ENCODE measurements at places on chromosomes 3 and 15.
A peak's percentile ranks its signal among the peaks of the same experiment; 100 is the strongest.

DNA sequence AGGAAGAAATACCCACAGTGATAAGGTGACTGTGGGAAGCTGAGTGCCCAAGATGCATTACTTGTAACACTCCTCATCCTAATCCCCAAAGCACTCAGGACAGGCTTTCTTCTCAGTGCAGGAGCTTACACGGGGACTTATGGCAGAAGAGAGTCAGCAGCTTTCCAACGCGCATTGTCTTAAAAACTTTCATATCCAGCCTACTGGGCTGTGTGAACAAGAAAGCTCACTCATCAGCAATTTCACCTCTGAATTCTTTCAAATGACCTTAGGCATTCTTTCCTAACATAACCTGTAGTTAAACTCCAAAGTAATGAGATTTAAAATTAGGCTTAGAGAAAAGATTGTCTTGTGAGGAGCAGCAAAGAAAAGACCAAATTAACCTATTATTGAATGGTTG is 132.3 kb downstream of the KCNAB1 start:
- no peak for DNase-seq

DNA sequence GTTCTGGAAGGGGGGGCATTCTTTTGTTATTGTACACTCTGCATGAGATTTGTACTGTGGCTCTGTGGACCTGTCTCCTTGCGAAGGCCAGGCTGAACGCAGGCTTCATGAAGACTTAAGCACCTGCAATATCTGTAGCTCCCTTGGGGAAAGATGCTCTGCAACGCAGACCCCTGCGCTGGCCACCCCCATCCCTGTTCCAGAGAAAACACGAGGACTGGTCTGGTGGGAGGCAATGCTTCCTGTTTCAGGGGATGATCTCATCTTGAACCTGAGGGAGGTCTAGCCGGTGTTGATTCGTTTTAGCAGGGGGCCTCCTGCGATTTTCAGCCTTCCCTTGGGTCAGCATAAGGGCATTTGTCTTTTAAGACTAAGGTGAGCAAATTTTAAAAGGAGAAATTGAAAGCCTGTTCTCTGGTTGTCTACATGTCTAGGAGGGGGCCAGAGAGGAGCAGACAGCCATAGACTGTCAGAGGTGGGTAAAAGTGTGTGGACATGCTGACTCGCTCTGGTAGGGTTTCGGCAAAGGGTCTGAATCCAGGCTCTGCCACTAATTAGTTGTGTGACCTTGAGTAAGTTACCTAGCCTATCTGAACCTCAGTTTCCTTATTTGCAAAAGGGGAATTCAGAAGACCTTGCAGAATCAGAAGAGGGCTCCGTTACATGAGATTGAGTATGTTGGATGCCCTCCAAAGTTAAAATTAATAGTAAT is 80.9 kb upstream of the RASGRF1 start:
- DNase-seq, result no peak

DNA sequence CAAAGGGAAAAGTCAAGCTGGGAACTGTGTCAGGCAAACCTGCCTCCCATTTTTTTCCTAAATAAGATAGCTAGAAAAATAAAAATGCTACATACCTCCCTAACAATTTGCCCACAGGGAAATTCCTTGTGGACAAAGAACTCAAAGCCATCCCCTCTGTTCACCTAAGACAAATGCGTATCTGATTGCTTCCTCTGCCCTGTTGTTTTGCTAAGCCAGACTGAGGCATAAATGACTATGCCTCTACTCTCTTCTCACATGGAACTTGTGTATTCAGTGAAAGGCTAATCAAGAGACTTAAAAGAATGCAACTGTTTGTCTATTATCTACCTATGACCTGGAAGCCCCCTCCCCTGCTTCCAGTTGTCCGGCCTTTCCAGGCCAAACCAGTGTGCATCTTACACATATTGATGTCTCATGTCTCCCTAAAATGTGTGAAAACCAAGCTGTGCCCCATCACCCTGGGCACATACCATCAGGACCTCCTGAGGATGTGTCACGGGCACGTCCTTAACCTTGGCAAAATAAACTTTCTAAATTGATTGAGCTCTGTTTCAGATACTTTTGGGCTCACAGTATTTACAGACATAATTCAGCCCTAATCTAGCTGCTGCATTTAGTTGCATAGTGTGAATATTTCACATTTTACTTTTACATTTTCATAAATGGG is 15.8 kb downstream of the CHD2 start:
- DNase-seq, result no peak

DNA sequence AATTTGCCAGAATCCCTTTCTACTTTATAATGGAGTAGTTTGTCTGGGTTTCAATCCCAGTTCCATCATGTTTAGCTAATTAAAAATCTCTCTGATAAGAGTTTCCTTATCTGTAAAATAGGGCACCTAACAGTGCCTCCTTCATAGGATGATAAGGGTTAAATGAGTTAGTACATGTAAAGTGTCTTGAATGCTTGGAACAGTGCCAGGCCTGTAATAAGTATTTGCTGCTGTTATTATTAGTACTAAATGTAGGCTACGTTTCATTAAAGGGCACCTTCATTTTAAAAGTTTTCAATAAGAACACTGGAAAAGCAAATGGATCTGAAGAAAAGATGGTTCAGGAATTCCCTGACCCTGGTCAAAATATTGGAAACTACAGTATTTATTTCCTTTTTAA is 11.8 kb upstream of the SLC2A2 start:
- no peak for DNase-seq

DNA sequence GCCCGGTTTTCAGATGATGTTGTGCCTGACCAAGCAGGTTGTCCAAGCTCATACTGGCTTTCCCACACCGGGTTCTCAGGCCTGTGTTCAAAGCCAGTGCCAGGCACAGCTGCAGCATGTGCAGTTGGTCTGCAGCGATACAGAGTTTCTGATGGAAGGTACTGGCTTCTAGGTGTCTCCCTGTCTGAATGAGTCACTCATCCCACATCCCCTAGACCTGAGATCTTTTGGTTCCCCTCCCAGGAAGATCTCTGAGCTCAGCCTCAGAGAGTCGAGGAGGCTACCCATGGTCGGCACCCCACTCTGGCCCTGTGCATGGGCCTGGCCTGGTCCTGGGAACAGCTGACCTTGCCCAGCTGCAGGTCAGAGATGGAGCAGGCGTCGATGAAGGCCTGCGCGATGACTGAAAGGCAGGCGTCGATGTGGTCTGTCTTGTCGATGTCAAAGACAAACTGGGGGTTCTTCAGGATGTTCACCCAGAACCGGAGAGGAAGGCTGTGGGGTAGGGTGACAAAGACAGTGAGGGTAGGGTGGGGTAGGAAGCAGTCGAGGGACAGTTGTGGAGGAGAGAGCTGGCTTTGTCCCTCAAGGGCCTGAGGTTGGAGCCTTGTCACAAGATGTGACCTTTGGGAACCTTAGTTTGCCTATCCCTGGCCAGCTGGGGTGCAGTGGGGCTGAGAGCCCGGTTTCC is 15.3 kb downstream of the H1-8 start:
- no peak for DNase-seq

- DNase-seq, result no peak
Observed at GRCh38 chr15:34616613-34617012, 33.2 kb upstream of the GOLGA8B start.

GRCh38 chr15:82663186-82663600 is 16.0 kb upstream of the CPEB1 start:
- peak; percentile 34 for DNase-seq

DNA sequence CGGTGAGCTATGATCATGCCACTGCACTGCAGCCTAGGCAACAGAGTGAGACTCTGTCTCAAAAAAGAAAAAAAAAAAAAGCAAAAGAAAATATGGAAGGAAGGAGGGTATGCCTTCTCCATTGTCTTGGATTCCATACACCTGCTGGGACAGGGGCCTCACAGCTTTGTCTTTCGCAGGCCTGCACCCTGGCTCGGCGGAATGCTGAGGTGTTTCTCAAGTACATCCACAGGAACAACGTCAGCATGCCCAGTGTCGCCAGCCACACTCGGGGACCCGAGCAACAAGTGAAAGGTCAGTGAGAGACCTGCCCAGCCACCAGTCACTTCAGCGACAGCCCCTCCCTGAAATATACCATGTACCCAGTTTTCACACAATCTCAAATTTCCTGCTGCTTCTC is 288.5 kb upstream of the UMPS start:
- no peak for DNase-seq

- no peak for DNase-seq
Observed at GRCh38 chr15:67107014-67107812, 41.8 kb downstream of the SMAD3 start.

DNA sequence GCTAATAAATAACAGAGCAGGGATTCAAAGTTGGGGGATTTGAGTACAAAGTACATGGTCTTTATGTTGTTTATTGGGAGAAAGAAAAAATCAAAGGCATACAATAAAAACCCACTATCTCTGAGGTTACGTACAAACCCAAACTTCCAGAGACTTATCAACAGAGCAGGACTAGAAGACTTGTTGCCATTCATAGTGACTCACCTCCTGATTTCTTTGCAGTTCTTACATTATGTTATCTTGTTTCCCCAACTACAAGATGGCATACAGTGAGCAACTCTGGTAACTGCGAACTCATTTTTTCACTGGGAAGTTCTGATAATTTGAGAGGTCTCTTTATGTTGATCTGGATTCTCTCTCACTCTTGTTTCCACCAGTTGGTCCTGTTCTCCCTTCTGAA is 80.6 kb upstream of the ETV5 start:
- DNase-seq, result peak; percentile 17

GRCh38 chr3:12975748-12976522 is 97.3 kb downstream of the IQSEC1 start:
- DNase-seq, result no peak

DNA sequence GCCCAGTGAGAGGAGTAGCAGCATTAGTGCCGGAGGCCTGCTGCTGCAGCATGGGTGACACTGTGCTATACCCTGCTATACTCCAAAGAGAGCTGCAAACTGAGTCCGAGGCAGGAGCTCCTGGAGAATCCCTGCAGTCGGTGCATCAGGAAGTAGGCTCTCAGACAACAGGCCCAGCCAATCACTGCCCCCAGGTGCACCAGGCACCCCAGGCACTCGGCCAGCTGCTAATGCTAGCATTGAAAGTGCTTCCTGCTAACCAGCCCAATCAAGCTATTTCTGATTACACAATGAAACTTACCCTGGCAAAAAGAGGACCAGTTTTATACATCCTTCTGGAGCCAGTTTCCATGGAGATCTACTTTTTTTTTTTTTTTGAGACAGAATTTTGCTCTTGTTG is 45.6 kb upstream of the IREB2 start:
- DNase-seq, result no peak

GRCh38 chr15:68525815-68526214 is 53.0 kb upstream of the CORO2B start:
- DNase-seq, result no peak

GRCh38 chr3:143648708-143649107 is 199.6 kb downstream of the SLC9A9 start:
- no peak for DNase-seq

DNA sequence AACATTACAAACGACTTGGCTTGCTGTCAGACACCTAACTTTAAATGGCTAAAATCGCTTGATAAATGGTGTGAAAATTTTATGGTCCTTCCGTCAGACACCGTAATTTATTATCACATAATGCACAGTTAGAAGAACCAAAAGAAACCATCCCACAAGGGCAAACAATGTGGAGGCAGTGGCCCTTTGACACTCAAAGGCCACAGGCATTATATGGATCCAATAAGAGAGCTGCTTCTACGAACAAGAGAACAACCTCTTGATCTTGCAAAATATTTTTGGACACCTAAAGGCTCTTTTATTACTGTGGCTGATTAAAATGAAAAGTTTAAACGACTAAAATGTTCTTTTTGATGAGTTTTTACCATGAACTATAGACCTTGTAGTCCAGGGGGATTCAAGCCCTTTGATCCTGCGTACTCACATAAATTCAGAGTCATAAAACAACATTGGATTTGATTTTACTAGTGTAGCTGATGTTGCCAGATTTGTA is 202.8 kb downstream of the FMN1 start:
- no peak for DNase-seq

- DNase-seq, result no peak
Observed at GRCh38 chr15:90025489-90026033, 24.4 kb downstream of the ZNF710 start.

DNA sequence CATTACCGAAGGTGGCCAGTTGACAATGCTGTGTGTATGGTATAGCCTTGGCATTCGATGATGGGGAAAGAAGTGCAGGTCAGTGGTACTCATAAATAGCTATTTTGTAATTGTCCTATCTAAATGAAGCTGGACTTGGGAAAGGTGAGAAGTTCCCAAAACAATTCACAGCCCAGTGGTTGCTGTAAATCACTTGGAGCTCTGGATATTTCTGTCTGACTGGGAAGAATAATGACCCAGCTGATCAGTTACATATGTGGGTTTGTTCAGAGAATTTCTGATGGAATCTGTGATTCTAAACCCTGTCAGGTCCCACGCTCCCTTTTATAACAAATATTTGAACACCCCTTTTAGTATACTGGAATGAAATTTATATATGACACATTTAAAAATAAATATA is 133.9 kb upstream of the PFN2 start:
- no peak for DNase-seq

DNA sequence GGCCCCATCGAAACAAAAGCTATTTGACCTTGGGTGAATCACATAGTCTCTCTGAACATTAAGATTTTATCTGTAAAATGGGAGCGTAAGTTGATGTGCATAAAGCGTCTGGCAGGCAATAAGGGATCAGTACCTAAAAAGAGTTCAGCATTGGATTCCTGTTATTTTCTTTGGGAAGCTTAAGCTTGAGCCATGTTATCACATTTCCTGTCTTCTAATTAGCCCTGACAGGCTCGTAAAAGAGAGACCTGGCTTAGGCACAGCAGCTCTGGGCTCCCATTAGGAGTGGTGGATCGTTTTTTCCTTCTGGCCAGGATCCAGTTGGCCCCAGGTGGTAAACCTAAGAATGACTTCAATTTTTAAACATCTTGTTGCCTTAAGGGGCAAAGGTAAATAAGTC is 26.0 kb upstream of the CA12 start:
- no peak for DNase-seq

GRCh38 chr3:107421170-107421792 is 44.0 kb downstream of the CCDC54 start:
- DNase-seq, result peak; percentile 57

DNA sequence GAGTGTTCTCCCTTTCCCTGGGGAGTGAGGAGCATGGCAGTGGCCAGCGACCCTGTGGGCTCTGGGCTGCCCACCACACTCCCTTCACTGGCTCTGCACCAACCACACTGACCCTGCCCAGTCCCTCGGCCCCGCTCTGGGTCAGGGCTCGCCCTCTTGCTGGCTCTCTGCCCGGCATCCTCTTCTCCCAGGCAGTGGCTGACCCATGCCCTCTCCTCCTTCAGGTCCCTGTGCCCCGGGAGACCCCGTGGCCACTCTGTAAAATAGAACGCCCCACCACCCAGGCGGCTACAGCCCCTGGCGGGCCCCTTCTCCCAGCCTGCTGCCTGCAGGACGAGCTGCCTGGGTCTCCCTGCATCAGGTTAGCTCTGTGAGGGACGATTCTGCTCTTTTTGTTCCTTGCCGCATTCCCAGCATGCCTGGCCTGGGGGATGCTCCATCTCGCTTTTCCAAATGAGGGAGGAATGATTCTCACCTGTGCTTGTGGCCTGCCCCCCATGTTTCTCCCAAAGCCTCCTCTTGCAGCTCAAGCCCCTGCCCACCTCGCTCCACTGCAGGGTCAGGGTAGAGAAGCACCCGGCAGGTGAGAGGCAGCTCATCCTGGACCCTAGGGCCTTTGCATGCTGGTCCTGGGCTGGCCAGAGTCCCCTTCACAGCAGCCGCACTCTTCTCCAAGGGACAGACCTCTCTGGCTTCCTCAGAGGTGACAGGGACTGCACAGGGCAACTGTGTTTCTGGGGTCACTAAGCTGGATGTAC is 14.5 kb upstream of the CFAP100 start:
- DNase-seq, result no peak
